Stimulated activated CD4-positive, alpha-beta T cell treated with anti-CD3 and anti-CD28 coated beads, Interleukin-2, amount 100 ng/mL, for 48 hours (primary cell): ENCODE measurements at places on chromosomes 7 and 10.

- DNase-seq: no peak
These were observed 3.7 kb downstream of the LRRC4 start for GRCh38 chr7:128027485-128027980.

DNA sequence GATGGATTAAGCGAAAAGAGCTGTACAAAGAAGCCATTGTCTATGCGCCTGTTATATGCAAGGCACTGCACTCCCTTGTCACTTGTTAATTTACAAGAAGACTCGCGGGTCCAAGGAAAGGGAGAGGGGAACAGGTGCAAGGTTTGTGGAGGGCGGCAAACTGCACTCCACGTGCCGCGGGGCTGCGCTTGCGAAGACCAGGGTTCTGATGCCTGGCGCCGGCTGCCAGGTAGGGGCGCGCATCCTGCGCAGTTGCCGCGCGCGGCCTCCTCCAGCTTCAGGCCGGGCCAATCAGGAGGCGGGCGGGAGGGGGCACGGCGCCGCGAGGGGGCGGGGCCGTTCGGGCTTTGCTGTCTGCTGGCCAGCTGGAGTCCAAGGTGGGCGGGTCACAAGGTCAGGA is 140.6 kb upstream of the PALS2 start:
- no peak for DNase-seq

- DNase-seq: no peak
These were observed 271.1 kb downstream of the ADARB2 start for GRCh38 chr10:1465993-1466764.

DNA sequence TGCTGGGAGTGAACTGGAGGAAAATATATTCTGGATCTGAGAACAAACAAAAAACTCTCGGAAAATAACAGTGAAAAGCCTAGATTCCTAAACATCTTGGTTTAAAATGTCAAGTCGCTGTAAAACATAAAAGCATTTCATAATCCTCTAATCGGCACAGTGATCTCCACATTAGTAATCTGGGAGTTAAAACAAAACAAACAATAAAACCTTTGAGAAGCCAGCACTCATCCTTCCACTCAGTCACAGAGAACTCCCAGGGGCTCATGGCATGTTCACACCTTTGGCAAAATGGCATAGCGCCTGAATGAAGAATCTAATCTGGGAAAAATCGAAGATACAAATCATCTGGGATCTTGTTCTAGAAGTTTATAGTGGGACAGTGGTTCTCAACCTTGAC is 24.1 kb upstream of the HPS1 start:
- DNase-seq: no peak

GRCh38 chr10:76270464-76270863 is 839.0 kb downstream of the LRMDA start:
- DNase-seq: no peak

DNA sequence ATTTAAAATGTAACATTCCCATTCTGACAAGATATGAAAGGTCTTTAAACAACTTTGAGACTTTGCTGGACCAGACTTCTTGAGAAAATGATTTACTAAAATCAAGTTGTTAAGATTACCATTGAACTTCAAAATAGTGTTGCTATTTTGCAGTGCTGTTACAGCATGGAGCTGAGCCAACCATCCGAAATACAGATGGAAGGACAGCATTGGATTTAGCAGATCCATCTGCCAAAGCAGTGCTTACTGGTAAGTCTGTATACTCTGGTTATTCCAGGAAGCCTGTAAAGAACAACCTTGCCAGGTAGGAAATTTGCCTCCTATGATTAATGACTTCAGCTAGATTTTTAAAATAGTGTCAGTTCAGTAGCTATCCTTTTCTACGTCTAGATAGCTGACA is 18.8 kb downstream of the TNKS2 start:
- DNase-seq: no peak
